ENCODE measurements at places on chromosomes 4 and X. TPM values are rescaled to one million over a fixed set of nuclear protein-coding genes. Genes with fewer than 3 reads are reported as not detected.

DNA sequence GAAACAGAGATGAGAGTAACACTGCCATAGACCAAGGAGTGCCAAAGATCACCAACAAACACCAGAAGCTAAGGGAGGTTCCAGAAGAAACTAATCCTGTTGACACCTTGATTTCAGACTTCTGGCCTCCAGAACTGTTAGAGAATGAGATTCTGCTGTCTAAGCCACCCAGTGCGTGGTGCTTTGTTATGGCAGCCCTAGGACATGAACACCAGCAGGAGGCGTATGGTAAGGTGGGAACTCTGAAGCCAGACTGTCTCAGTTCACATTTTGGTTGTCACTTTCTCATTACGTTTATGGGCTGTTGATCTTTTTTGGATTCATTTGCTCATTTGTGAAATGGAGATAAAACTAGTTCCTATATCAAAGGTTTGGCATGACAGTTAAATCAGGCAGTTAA, 142.9 kb downstream of the DCHS2 start:
- DNase-seq: peak; percentile 56

MUC7 gene
- not detected for total RNA-seq

DNA sequence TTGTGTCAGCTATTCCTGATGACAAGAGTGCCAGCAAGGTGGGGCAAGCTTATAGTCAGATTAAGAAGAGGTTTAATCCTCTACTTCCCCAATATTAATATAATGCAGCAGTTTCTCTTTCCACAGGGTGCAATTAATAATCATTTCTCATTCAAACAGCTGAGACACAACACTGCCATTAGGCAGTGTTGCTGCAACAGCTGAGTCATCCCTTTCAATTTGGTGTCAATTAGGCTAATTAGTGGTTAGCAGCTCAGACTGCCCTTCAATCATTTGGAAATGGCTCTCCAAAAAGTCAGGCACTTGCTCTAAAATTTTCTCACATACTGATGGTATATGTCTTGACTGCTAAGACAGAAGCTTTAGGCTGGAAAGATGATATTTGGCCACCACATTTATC, 265.7 kb upstream of the FAM241A start:
- DNase-seq: no peak

- no peak for DNase-seq
Observed at GRCh38 chr4:130705023-130705422, 1609.1 kb downstream of the C4orf33 start.

DNA sequence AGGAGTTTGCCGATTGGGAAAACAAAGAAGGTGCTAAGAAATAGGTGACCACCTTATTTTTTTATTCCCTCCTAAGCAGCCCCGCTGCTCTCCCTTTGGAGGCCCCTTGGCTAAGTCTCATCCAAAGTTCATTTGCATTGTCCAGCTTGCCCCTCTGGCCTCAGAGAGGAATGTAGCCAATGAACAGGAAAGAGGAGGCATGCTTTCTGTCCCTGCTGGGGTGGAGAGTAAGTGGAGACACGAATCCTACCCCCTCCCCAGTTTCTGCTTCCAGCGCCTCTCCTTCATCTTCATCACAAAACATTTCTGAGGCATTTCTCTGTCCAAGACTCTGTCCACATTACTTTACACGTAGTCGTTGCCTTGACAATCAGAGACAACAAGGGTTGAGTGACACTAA, 38.7 kb downstream of the NLGN3 start:
- DNase-seq: peak; percentile 45

DNA sequence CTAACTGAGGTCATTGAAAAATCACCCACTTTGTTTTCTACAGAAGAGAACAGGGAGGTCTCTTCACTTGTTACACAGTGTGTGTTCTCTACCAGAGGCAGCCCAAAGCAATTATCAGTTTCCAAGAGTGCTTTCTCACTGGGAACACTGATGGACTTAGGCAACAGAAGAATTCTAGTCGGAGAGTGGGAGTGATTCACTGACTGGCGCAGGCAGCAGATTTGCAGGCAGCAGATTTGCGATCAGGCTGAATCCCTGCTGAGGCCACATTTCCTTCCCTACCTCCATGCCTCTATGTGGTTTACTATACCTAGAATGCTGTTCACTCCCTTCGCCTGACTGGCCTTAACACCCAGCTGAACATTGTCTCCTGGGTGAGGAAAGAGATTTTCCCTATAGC, 6.6 kb downstream of the OCIAD2 start:
- no peak for DNase-seq

SUPT20HL2 gene
- not detected for total RNA-seq

DNA sequence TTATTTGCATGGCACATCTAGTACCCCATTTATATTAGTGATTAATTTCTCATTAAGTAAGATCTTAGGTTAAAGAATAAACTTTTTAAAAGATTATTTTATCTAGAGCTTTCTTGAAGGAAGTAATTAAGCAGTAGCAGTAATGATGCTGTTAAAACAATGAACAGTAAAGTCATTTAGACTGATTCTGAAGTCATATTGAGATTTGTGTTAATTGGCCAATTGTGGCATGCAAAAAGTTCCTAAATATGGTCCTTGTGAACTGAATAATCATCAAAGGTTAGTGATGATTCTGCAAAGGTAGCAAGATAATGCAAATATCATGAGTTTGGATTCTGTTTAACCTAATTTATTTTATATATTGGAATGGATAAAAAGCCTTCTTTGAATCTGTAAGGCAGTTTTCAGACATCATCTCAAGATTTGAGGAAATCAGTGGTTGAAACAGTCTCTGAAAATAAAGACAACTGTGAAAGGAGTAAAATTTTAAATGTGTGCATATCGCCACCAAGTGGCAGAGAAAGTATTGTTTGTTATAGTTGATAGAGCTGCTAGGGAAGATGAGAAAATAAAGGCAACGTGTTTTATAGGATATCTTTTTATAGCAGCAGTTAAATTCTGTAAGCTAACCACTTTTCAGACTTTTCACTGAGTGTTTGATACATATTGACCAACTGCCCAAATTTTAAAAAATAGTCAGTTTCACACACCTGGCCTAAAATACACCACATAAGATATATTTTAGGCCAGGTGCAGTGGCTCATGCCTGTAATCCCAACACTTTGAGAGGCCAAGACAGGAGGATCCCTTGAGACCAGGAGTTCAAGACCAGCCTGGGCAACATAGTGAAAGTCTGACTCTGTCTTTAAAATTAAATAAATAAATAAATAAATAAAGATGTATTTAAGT, 79.6 kb downstream of the CCKAR start:
- DNase-seq: no peak

GRCh38 chr4:186190581-186191199, 677 bp upstream of the CYP4V2 start:
- no peak for DNase-seq

POF1B gene
- total RNA-seq: not detected

- DNase-seq: peak; percentile 78
Observed at GRCh38 chrX:40152173-40152711, 54.5 kb upstream of the BCOR start.

LANCL3 gene
- total RNA-seq: 0.45 TPM

- DNase-seq: no peak
Observed at GRCh38 chrX:41236629-41237028, 97.3 kb upstream of the DDX3X start.

FOXR2 gene
- not detected for total RNA-seq

SRPX gene
- 2.8 TPM for total RNA-seq
